ENCODE measurements at places on chromosomes 5 and 9. TPM values are rescaled to one million over a fixed set of nuclear protein-coding genes. Genes with fewer than 3 reads are reported as not detected.

DNA sequence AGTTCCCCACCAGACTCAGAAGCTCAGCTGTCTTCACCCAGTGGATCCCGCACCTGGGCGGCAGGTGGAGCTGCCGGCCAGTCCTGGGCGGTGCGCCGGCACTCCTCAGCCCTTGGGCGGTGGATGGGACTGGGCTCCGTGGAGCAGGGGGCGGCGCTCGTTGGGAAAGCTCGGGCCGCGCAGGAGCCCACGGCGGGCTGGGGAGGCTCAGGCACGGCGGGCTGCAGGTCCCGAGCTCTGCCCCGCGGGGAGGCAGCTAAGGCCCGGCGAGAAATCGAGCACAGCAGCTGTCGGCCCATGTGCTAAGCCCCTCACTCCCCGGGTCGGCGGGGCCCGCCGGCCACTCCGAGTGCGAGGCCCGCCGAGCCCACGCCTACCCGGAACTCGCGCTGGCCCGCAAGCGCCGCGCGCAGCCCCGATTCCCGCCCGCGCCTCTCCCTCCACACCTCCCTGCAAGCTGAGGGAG is 560.0 kb downstream of the BRINP1 start:
- H3K27ac ChIP-seq = no peak overlapping the region
- no peak for DNase-seq
- no peaks in the 10 kb centered on the region for H3K27me3 ChIP-seq
- peaks cover 3% of the 10 kb centered on the region for H3K36me3 ChIP-seq
- peak overlapping the region; percentile 65 for H3K4me3 ChIP-seq

DNA sequence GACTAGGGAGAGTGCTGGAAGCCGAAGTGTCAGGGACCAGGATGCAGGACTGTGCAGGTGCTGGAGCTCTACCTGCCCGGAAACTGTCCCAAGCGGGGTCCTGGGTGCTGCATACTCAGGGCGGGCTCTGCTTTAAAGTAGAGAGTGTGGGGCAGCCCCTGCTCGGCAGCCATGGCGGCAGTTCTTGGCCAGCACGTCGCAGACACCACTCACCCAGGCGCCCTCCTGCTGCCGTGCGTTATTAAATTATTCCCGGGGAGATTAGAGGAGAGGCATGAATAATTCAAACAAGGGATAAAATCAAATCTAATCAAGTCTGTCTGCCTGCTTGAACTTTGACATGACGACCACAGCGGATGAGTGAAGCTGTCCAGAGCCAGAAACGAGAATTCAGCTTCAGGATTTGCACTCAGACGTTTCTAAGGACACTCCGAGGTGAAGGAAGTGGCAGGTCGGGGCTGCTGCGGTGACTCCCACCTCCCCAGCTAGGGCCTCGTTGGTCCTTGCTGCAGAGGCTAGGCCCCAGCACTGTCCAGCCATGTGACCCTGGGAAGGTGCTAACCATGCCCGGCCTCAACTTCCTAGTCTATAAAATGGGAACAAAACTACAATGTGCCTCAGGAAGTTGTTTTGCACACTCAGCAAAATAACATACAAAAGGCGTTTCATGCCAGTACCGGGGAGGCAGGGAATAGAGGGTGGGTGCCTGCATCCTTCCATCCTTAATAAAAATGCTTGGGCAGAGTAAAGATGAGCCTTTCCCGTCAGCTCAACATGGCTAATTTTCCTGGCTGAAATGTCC is 91.3 kb upstream of the ADAMTS2 start:
- H3K4me1 ChIP-seq = peaks cover 9% of the 10 kb centered on the region
- H3K27me3 ChIP-seq = no peaks in the 10 kb centered on the region
- DNase-seq = no peak
- H3K27ac ChIP-seq = no peak overlapping the region
- H3K4me3 ChIP-seq = no peak overlapping the region

GRCh38 chr5:73378070-73378469 is 70.5 kb downstream of the FOXD1 start:
- peaks cover 3% of the 10 kb centered on the region for H3K27me3 ChIP-seq
- H3K4me3 ChIP-seq = no peak overlapping the region

IFNA13 gene
- not detected for total RNA-seq

PDZD2 gene
- total RNA-seq = 0.65 TPM
